ENCODE measurements at places on chromosomes 4 and X. TPM values are rescaled to one million over a fixed set of nuclear protein-coding genes. Genes with fewer than 3 reads are reported as not detected.
A peak's percentile ranks its signal among the peaks of the same experiment; 100 is the strongest.

Gene GLRA3
- 0.30 TPM for polyA plus RNA-seq

DNA sequence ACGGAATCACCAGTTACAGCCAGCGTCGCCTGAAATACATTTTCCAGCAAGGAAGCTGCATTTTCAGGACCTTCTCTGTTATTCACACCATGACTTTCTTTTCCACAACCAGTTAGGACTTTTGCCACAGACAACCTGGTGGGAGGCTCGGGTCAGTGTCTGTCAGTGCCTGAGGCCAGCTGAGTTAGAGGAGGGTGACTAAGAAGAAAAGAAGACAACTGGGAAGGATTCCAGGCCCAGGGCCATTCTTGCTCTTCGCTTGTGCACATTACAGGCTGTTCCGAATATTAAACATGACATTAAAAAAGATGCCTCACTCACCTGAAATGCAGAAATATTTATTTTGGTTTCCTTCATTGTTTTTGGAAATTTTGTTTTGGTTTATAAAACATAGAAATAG lies 21.4 kb upstream of the CENPU start:
- DNase-seq, result no peak

Gene TRIM61
- polyA plus RNA-seq, result 0.16 TPM

GRCh38 chrX:12903646-12904045 lies 2.8 kb upstream of the TLR8 start:
- no peak for DNase-seq

DNA sequence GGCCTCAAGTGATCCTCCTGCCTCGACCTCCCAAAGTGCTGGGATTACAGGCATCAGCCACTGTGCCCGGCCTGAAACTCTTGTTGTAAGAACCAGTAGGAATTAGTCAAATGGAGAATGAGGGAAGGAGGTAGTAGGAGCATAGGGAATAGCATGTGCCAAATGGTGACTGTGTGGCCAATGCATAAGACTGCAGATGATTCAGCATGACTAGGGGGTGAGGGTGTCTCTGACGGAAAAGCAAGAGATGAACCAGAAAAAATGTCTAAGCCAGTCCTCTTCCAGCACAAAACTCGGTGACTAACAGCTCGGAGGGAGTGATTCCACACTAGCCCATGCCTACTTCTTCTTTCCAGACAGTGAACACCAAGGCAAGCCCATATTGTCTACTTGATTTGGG lies 58.2 kb upstream of the DUSP21 start:
- DNase-seq, result no peak

Gene TACC3
- polyA plus RNA-seq, result 29.5 TPM

GRCh38 chrX:7654316-7654715 lies 188.7 kb upstream of the VCX start:
- DNase-seq, result no peak

DNA sequence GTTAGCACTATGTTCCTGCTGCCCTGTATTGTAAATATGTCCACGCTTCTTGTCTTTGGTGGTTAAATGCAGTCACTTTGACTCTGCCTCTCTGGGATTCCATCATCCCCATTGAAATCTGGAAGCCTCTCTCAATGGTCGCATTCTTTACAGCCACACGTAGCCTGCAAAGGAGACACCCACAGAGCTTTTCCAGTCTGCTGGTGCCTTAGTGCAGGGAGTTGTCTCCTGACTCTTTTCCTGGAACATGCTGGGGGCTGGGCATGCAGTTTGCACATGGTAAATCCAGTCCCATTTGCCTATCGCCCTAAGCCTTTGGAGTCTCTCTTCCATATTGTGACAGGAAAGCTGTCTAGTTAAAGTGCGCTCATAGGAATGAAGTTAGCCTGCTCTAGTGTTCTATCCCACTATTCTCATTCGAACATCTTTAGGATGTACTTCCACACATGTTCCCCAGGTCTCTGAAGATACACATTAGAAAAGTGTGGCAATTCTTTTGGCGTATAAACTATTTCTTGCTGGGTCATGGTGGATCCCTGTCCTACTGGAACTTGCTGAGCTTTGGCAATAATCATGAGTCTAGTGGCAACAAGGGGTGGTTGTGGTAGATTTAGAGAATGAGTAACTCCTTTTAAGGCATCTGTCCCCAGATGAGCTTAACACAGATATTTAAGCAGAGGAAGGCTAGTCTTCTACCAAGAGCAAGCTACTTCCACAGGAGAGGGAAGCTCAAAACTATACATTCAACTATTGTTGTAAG lies 33.7 kb downstream of the COQ2 start:
- no peak for DNase-seq

DNA sequence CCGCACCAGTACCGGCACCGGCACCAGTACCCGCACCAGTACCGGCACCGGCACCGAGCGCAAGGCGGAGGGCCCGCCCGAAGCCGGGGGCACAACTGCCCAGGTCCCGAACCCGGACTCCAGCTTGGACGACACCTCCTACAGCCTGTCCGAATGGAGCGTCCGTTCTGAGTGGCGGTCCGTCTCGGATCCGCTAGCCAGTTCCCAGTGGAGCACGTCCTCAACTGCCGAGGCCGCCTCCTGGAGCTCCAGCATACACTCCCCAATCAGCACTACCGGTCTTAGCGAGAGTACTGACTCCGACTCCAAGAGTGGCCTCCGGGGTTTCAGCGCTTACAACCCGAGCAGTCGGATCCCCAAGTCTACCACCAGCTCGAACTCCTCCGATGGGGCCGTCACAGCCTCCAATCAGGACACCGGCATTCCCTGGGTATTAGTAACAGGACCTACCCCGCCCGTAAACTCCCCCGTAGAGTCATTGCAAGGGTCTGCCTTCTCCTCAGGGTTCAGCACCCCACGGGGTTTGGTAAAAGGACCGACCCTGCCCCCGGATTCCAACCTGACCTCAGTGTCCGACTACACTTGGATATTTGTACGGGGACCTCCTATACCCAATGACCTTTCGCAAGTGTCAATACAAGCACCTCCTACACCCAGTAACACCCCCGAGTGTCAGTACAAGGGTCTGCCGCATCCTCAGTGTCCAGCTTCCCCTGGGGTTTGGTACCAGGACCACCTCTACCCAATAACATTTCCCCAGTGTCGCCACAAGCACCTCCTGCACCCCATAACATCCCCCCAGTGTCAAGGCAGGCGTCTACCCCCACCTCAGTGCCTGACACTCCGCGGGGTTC lies 721 bp upstream of the MAOA start:
- DNase-seq, result peak; percentile 50

Gene PTCHD1
- polyA plus RNA-seq, result not detected

DNA sequence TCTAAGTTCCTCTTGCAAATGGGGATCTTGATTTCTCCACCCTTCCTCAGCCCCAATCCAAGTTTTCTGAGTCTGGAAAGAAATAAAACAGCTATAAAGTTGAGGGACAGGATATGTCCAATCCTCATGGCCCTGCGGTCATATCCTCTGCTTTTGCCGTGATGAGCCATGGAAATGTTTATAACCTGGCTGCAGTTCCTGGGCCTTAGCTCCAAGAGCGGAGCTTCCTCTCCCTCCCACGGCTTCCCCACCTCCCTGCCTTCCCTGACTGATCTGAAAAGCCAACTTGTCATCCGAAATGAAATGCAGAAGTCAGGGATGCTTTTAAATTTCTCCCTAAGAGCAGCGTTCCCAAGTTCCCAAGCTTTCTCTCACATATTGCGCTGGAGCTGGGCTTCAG lies 221.5 kb upstream of the SFRP2 start:
- DNase-seq, result no peak

Gene MGARP
- polyA plus RNA-seq, result 0.28 TPM

GRCh38 chr4:8263397-8263796 lies 6.2 kb upstream of the HTRA3 start:
- no peak for DNase-seq

GRCh38 chr4:176579226-176579625 lies 213.5 kb downstream of the VEGFC start:
- no peak for DNase-seq

DNA sequence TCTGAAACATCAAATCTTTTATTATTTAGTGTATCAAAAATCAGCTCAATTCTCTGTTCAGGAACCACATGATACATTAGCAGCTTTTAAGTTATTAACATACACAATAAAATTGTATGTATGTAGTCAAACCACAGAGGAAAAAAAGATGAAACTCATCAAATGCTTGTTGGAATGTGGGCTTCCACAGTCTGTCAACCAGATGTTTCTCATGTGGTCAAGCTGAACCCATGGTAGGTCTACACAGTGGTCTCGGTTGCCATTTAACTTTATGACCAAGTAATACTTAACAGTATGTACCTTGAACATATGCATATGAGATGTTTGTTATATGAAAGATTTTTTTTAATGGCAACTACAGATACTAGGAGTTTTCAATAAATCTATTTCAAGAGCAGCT lies 427.8 kb downstream of the IL15 start:
- no peak for DNase-seq

DNA sequence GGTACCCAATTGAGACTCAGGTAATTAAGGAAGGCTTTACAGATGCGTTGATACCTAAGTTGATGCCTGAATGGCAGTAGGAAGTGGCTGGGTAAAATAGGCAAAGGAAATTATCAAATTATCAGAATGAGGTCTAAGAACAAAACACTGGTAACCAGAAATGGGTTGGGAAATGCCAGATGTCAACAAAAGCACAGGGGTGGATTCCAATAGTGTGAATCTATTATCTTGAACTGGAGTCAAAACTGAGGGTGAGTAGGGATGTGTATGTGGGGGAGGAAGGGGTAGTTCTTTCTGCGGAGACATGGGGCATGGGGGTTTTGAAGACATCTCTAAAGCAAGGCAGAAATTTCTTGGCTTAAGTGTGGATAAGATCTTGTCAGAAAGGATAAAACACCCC lies 16.0 kb upstream of the SEPTIN6 start:
- no peak for DNase-seq

DNA sequence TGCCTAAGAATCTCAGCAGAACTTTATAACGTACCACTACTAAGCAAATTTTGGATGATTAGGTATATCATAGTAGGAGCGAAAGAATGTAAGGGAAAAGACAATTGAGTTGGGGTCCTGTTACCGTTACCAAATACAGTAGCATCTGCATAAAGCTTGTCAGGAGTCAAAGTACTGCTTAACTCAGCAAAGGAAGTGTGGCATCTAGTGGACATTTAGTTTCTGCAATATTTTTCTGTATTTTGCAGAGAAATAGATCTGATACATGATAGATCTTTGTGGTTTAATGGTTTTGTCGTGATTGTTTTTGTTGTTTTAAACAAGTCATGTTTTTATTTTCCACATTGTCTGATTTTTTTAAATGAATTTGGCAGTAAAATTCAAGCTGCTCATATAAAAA lies 81.0 kb upstream of the SMARCAD1 start:
- DNase-seq, result no peak

GRCh38 chr4:30718641-30719453 lies 1.3 kb upstream of the PCDH7 start:
- DNase-seq, result no peak

GRCh38 chr4:13539047-13539618 lies 5.2 kb downstream of the NKX3-2 start:
- DNase-seq, result peak; percentile 38

DNA sequence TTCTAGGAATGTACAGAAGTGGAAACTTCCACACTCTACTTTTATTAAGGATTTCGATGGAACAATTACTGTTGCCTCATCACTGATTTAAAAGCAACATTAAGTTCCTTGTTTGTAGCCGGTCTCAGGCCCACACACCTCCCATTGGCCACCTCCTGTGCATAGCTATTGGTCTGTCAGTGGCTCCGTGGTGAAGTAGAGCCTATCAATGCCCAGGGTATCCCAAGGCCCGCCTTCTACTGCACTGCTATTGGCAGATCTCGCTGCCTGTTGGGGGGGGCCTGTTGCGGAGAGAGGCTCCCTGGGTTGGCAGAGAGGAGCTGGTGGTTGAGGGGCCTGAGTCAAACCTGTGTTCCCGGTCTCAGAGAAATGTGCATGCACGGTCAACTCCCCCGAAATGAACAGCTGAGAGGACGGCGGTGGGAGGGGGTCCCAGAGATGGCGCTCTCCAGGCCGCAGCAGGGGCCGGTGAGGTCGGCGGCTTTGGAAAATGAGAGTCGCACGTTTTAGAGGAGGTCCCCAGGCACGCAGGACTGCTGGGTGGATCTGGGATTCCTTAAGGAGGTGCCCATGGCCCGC lies 4.9 kb upstream of the ARAF start:
- DNase-seq, result peak; percentile 88

DNA sequence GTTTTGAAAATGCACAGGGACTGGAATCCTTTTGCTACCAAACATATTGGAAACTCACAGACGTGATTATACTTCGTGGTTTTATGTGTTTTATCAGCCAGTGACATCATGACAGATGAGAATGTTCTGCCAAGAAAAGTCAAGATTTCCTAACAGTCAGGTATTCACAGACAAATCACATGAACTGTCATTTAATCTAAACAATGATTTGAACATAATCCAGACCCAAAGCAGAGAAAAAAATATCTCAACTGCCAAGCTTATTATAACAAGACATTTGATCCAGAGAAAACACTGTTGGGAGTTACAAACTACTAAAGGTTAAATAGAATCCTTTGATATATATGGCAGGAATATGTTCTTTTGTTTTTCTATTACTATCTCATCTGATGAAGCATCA lies 635.9 kb upstream of the FRG1 start:
- DNase-seq, result no peak

- peak; percentile 77 for DNase-seq
Observed at GRCh38 chr4:40576651-40577480, 52.8 kb downstream of the RBM47 start.

Gene SNX25
- 24.2 TPM for polyA plus RNA-seq

GRCh38 chr4:106864231-106864630 lies 171.9 kb downstream of the DKK2 start:
- DNase-seq, result no peak

Gene MAGEA6
- not detected for polyA plus RNA-seq

DNA sequence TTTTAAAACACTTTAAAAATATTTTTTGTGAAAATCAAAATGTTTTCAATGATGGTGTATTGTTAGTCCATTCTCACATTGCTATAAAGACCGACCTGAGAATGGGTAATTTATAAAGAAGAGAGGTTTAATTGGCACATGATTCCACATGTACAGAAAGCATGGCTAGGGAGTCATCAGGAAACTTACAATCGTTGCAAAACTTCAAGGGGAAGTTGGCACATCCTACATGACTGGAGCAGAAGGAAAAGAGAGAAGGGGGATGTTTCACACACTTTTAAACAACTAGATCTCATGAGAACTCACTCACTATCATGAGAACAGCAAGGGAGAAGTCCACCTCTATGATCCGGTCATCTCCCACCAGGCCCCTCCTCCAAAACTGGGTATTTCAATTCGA lies 110.7 kb downstream of the TMEM47 start:
- DNase-seq, result no peak

Gene ABLIM2
- 3.3 TPM for polyA plus RNA-seq

- DNase-seq, result no peak
Observed at GRCh38 chr4:2878346-2878745, 34.7 kb downstream of the ADD1 start.

DNA sequence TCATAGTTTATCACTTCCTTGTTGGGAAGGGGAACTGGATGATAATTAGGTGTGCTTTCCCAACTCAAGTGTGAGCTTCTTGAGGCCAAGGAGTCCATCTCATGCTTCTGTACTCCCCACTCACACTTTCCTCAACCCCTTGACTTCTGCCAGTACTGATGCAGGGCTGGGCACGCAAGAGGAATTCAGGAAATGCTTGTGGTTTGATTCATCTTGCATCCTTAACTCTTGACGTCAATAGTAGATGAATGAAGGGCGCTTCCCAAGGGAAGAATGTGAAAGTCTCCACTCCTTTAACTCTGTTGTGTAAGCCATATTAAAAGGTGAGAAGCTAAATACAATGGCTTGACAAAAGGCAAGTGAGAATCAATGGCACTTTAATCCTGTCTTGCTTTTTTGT lies 101.8 kb downstream of the AGTR2 start:
- no peak for DNase-seq

- no peak for DNase-seq
Observed at GRCh38 chr4:66565801-66566200, 895.5 kb upstream of the EPHA5 start.
